ENCODE measurements at places on chromosomes 11 and 22. TPM values are rescaled to one million over a fixed set of nuclear protein-coding genes. Genes with fewer than 3 reads are reported as not detected.

GRCh38 chr11:130071211-130071712, 1.6 kb downstream of the APLP2 start:
- no peak for DNase-seq
- peaks cover 17% of the 10 kb centered on the region for H3K4me1 ChIP-seq
- no peak overlapping the region for H3K4me3 ChIP-seq

Gene CRYBB1
- total RNA-seq = not detected

Gene POU2AF2
- not detected for total RNA-seq

GRCh38 chr11:118240999-118241763, 11.0 kb downstream of the MPZL3 start:
- peaks cover 68% of the 10 kb centered on the region for H3K4me1 ChIP-seq
- H3K36me3 ChIP-seq = no peaks in the 10 kb centered on the region
- no peaks in the 10 kb centered on the region for H3K27me3 ChIP-seq
- peak; percentile 67 for DNase-seq

GRCh38 chr11:59918480-59918879, 19.8 kb upstream of the OOSP1 start:
- no peaks in the 10 kb centered on the region for H3K36me3 ChIP-seq
- H3K27me3 ChIP-seq = no peaks in the 10 kb centered on the region
- no peak overlapping the region for H3K27ac ChIP-seq
- no peak for DNase-seq
- H3K4me1 ChIP-seq = no peaks in the 10 kb centered on the region

DNA sequence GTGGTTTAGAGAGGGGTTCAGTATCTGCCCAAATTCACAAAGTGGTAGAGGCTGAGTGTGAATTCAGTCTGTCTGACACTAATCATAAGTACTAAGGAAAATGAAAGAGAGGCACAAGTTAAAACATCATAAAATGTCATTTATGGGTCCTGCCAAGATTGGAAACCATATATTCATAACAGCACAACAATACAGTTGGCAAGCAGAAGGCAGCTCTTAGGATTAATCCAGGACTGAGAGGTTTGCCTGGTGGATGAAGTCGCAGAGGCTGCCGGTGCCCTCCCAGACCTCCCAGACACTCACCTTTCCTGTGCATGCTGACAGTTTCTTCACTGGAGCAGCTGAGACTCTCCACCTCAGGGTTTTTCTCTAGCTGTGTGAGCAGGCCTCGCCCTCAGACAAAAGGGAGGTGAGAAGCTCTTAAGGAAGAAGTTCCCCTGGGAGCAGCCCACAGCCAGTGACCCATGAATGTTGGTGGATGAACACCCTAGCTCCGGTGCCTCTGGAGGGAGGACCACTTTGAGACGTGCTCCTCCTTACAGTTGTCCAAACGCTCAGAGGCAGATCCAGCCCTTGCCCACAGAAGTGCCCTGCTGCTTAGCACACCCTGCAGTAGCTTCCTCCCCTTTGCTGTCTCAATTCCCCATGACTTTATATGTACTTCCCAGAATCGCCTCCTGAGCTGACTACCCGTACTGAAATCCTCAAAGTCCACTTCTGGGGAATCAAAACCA, 43.7 kb downstream of the MAML2 start:
- DNase-seq = no peak
- no peak overlapping the region for H3K4me3 ChIP-seq
- no peak overlapping the region for H3K27ac ChIP-seq
- H3K27me3 ChIP-seq = no peaks in the 10 kb centered on the region

- H3K4me3 ChIP-seq = peak overlapping the region; percentile 1
- peak; percentile 50 for DNase-seq
- H3K36me3 ChIP-seq = peaks cover 20% of the 10 kb centered on the region
- no peaks in the 10 kb centered on the region for H3K27me3 ChIP-seq
- peak overlapping the region; percentile 41 for H3K27ac ChIP-seq
Observed at GRCh38 chr11:45930031-45930794, 7.8 kb downstream of the LARGE2 start.

Gene C11orf91
- 0.49 TPM for total RNA-seq

Gene MYOD1
- not detected for total RNA-seq

Gene MEI1
- total RNA-seq = 79.2 TPM

Gene ABCC8
- not detected for total RNA-seq

DNA sequence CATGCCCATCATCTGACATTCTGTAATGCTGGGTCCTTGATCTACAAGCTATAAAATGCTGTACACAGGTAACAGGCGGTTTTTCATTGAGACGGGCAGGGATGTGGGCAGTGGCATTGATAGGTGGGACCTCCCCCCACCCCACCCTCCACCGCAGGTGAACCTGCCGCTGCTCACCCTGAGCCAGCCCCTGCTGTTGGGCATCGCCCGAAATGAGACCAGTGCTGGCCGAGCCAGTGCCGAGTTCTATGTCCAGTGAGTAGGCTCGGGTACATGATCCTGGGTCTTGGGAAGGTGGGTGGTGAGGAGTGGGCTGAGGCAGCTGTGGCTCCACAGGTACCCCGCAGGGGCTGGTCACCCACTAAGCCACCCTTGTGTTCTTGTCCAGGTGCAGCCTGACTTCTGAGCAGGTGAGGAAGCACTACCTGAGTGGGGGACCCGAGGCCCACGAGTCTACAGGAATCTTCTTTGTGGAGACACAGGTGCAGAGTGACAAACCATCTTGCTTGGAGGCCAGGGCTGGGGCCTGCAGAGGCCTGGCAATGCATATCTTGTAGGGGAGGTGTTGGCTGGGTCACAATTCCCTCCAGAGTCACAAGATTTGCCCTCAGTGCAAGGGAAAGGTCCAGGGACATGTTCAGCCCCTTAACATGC, 1.1 kb upstream of the DNAJC4 start:
- H3K27ac ChIP-seq = peak overlapping the region; percentile 77
- no peaks in the 10 kb centered on the region for H3K27me3 ChIP-seq
- H3K4me1 ChIP-seq = peaks cover 56% of the 10 kb centered on the region
- H3K4me3 ChIP-seq = peak overlapping the region; percentile 52

DNA sequence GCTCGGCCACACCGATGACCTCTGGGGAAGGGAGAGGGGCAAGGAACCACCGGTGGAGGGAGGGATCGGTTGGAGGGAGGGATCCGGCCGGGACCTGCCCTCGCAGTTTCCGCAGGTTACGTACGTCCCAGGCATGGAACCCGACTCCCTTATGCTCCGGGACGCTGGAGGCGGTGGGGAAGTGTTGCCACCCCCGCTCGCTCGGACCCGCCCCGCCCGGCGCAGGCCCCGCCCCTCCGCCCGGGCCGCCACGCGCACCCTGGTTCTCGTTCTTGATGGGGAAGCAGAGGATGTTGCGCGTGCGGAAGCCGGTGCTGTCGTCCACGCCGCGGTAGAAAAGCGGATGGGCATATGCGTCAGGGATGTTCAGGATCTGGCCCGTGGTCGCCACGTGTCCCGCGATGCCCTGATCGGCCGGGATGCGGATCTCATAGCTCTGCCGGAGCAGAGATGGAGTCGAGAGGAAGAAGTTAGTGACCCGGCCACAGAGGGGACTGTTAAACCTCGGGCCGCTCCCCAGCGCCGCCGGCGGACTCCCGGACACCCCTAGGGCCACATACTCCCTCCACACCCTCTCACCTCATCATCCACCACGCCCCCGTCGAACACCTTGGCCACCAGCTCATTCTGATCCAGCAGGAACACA, 89.8 kb downstream of the PDE2A start:
- H3K4me3 ChIP-seq = peak overlapping the region; percentile 50
- H3K27me3 ChIP-seq = peaks cover 6% of the 10 kb centered on the region
- peak overlapping the region; percentile 13 for H3K27ac ChIP-seq
- no peaks in the 10 kb centered on the region for H3K36me3 ChIP-seq

DNA sequence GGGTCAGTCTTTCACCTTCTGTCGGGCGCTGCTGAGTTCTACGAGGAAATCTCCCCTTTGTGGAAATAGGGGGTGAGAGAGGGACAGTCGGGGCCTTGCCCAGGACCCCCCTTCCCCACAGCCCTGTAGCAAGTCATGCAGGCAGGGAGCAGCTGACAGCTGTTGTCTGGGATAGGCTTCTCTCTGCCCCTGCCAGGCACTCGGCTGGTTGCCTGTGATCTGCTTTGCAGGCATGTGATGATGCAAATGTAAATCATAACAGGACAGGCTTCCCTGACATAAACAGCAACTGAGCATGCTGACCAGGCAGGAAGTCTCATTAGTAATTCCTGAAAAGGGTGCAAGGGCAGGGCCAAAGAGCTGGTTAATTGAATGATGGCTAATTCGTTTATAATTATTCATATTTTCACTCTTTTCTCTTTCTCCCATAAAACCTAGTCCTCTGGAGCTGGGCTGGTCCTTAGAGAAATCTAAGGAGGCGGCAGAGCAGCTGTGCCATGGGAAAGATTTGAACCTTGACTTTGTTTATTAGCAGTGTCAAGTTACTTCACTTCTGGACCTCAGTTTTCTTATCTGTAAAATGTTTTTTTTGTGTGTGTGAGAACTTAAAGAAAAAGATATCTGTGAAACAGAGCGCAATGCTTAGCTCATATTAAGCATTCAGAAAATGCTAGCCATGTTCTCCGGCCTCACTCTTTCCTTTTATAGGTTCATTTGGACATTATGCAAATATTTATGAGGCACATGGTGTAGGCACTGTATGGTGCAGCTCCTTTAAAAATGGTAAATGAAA, 129.7 kb downstream of the LDLRAD3 start:
- no peaks in the 10 kb centered on the region for H3K4me1 ChIP-seq
- H3K4me3 ChIP-seq = no peak overlapping the region
- H3K36me3 ChIP-seq = no peaks in the 10 kb centered on the region
- no peak for DNase-seq

Gene UPK3A
- total RNA-seq = not detected

DNA sequence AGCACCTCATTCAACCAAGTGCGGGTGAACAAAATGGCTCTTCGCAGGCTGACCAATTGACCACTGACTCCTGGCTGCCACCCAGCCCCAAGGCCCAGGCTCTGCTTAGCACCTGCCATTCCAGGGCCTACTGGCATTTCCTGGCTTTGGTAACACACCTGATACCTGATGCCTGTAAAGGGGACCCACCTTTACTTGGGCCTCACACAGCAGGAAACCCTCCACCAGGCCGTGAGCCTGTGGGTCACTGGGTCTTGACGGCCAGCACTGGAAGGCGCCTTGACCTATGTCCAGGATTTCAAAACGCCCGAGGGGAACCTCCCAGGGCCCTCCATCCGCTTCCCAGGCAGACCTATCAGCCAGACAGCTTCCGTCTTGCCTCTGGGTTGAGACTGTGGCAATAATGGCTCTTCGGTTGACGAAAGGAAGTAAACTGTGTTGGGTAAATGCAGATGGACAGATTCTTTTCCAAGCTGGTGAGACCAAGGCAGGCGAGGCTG, 16.8 kb upstream of the TMEM184B start:
- DNase-seq = no peak
- no peak overlapping the region for H3K27ac ChIP-seq
- H3K36me3 ChIP-seq = no peaks in the 10 kb centered on the region

GRCh38 chr11:78038697-78039313, 15.7 kb upstream of the KCTD14 start:
- H3K27me3 ChIP-seq = no peaks in the 10 kb centered on the region
- no peak overlapping the region for H3K4me3 ChIP-seq
- DNase-seq = no peak

DNA sequence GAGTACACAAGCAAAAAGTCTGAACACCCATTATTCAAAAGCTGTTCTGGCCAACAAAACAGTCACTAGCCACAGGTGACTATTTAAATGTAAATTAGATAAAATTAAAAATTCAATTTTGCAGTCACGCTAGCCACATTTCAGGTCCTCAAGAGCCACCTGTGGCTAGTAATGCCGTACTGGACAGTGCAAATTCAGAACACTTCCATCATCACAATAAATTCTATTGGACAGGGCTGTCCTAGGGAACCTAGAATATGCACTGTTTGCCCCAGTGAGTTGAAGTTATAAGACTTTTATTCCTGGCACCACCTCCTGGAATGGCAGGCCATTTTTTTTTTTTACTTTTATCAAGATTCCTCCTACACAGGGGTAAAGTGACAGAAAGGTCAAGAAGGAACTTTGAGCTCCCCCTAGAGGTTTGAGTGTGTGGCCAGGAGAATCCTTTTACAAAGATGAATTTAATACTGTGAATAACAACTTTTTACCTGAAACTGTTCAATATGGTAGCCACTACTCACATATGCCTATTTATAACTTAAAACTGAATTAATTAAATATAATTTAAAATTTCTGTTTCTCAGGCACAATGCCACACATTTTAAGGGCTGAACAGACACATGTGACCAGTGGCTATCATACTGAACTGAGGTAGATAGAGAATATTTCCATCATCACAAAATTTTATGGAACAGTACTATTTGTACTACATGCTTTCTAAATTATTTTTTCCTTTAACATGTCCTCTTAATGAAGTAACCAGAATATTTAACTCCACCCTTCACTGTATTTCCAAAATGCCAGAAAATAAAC, 6.5 kb downstream of the MSANTD2 start:
- DNase-seq = peak; percentile 40
- no peak overlapping the region for H3K4me3 ChIP-seq
- peaks cover 12% of the 10 kb centered on the region for H3K4me1 ChIP-seq
- no peaks in the 10 kb centered on the region for H3K27me3 ChIP-seq
- H3K36me3 ChIP-seq = no peaks in the 10 kb centered on the region

- peaks cover under 1% of the 10 kb centered on the region for H3K4me1 ChIP-seq
- no peaks in the 10 kb centered on the region for H3K27me3 ChIP-seq
- no peaks in the 10 kb centered on the region for H3K36me3 ChIP-seq
- H3K27ac ChIP-seq = no peak overlapping the region
- H3K4me3 ChIP-seq = no peak overlapping the region
- DNase-seq = no peak
Observed at GRCh38 chr11:46712874-46713576, 6.0 kb upstream of the F2 start.

Gene FRMD8
- total RNA-seq = 69.1 TPM

- peaks cover 100% of the 10 kb centered on the region for H3K4me1 ChIP-seq
- peak overlapping the region; percentile 53 for H3K4me3 ChIP-seq
- peaks cover 48% of the 10 kb centered on the region for H3K36me3 ChIP-seq
- H3K27me3 ChIP-seq = no peaks in the 10 kb centered on the region
Observed at GRCh38 chr22:36334821-36335603, 52.8 kb downstream of the MYH9 start.

DNA sequence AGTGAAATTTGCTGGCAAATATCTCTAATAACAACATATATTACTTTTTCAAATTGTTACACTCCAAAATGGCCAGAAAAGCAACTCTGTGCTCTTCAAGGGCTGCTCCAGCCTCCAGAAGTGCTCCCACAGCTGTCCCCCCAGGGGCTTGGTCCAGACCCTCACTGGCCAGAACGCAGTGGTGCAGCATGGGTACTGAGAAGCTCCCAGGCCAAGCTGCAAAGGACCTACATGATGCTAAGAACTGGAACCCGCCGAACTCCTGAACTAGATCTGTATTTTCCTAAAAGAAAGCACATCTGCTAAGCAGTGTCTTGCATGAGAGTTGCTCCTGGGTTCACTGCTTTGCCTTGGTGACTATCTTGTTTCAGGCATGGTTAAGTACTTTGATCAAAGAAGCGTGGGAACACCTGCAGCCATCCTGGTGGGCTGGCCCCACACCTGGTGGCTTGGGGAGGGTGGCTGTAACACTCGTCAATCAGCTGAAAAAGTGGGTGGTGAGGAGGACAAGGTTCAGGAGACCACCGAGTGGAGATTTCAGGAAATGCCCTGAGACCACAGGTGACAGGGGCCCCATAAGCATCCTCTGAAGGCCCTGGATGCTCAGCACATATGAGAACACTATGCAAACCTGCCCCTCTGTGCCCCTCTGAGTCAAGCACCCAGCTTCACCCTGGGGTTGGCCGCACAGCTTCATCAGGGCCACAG, 72.7 kb upstream of the PITPNB start:
- DNase-seq = no peak
- no peak overlapping the region for H3K4me3 ChIP-seq
- H3K36me3 ChIP-seq = no peaks in the 10 kb centered on the region
- no peak overlapping the region for H3K27ac ChIP-seq

GRCh38 chr22:44333847-44334635, 21.3 kb upstream of the SHISAL1 start:
- H3K4me1 ChIP-seq = peaks cover 5% of the 10 kb centered on the region
- H3K36me3 ChIP-seq = no peaks in the 10 kb centered on the region
- H3K27ac ChIP-seq = no peak overlapping the region
- H3K4me3 ChIP-seq = no peak overlapping the region
- peaks cover 19% of the 10 kb centered on the region for H3K27me3 ChIP-seq
- no peak for DNase-seq

All from CD4-positive, alpha-beta memory T cell (primary cell).